ENCODE measurements at places on chromosomes 12 and 14.

DNA sequence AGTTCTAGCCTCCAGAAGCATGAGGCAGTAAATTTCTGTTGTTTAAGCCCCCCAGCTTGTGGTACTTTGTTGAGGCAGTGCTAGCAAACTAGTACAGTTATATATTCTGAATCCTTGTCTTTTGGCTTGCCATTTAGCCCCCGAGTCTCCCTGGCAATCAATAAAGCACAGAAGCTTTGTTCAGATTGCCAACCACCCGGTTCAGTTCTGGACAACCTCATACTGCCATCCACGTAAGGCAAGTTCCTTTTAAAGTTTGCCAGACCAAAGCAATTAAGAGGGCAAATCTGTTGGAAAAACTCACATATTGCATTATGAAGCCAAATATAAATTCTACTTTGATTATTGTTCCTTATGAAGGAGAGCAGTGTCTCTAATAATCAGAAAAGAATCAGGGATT is 67.1 kb downstream of the RERG start:
- peaks cover 91% of the 10 kb centered on the region for H3K4me1 ChIP-seq
- DNase-seq: no peak
- H3K36me3 ChIP-seq: no peaks in the 10 kb centered on the region
- H3K27ac ChIP-seq: peak overlapping the region; percentile 87

- DNase-seq: no peak
- H3K4me3 ChIP-seq: no peak overlapping the region
- no peaks in the 10 kb centered on the region for H3K27me3 ChIP-seq
These were observed 941 bp upstream of the STAB2 start for GRCh38 chr12:103586132-103586531.

- no peak overlapping the region for H3K27ac ChIP-seq
- H3K27me3 ChIP-seq: no peaks in the 10 kb centered on the region
- no peaks in the 10 kb centered on the region for H3K4me1 ChIP-seq
- no peak for DNase-seq
- no peaks in the 10 kb centered on the region for H3K36me3 ChIP-seq
These were observed 19.6 kb upstream of the SMCO2 start for GRCh38 chr12:27426743-27427487.

DNA sequence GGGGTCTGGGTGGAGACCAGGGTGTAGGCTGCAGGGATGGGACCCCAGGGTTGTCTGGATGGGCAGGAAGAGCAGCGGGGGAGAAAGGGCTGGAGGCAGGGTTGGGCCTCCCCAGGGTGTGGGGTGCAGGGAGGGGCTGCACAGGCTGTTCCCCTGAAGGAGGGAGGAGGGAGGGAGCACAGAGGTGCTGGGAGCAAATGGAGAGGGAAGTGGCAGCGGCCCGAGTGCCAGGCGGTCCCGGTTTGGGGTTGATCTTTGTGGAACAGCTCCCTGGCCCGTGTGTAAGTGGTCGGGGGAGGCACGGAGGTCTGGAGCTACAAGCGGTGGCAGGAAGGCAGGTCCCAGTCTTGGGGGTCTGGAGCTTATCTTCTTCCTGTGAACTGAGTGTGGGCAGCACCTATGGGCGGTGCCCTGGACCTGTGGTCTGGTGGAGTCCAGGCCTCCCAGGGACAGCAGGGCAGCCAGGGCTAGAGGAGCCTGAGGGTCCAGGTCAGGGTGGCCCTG is 391.6 kb downstream of the TMEM121 start:
- peak; percentile 15 for DNase-seq
- no peaks in the 10 kb centered on the region for H3K36me3 ChIP-seq
- H3K27ac ChIP-seq: no peak overlapping the region
- H3K27me3 ChIP-seq: no peaks in the 10 kb centered on the region
- no peak overlapping the region for H3K4me3 ChIP-seq

- H3K4me3 ChIP-seq: no peak overlapping the region
- H3K36me3 ChIP-seq: no peaks in the 10 kb centered on the region
- DNase-seq: no peak
- no peak overlapping the region for H3K27ac ChIP-seq
- no peaks in the 10 kb centered on the region for H3K27me3 ChIP-seq
These were observed 113.6 kb upstream of the ATF1 start for GRCh38 chr12:50650285-50650684.

DNA sequence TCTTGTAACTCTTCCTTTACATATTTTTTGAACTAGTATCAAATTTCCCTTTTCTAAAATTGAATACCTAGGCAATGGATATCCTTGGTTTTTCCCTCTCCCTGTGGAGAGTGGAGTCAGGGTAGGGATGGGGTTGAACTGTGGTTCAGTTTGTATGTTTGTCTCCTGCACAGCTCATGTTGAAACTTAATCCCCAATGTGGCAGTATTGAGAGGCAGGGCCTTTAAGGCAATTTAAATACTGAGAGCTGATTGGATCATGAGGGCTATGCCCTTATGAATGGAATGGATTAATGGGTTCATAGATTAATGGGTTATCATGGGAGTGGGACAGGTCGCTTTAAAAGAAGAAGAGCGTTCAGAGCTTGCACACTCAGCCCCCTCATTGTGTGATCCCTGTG is 127.2 kb upstream of the RGS6 start:
- no peaks in the 10 kb centered on the region for H3K27me3 ChIP-seq
- H3K4me1 ChIP-seq: peaks cover 5% of the 10 kb centered on the region
- DNase-seq: no peak
- H3K36me3 ChIP-seq: no peaks in the 10 kb centered on the region
- no peak overlapping the region for H3K27ac ChIP-seq

DNA sequence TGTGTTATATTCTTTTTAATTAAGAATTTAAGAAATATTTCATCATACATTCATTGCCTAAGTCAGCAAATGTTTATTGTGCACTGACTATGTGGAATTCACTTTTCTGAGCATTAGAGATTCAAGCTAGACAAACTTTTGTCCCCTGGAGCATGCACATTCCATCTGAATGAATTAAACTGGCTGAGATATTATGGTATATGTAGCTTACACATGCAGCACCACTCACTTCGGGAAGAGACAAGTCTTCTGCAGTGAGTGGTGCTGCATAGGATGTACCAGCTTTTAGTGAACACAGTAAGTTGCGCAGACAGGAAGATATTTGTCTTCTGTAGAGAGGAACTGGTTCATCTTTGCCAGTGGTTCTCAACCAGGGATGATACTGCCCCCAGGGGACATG is 318.4 kb downstream of the SYT1 start:
- H3K27me3 ChIP-seq: no peaks in the 10 kb centered on the region
- no peaks in the 10 kb centered on the region for H3K4me1 ChIP-seq
- no peak overlapping the region for H3K27ac ChIP-seq
- no peak overlapping the region for H3K4me3 ChIP-seq
- no peaks in the 10 kb centered on the region for H3K36me3 ChIP-seq

DNA sequence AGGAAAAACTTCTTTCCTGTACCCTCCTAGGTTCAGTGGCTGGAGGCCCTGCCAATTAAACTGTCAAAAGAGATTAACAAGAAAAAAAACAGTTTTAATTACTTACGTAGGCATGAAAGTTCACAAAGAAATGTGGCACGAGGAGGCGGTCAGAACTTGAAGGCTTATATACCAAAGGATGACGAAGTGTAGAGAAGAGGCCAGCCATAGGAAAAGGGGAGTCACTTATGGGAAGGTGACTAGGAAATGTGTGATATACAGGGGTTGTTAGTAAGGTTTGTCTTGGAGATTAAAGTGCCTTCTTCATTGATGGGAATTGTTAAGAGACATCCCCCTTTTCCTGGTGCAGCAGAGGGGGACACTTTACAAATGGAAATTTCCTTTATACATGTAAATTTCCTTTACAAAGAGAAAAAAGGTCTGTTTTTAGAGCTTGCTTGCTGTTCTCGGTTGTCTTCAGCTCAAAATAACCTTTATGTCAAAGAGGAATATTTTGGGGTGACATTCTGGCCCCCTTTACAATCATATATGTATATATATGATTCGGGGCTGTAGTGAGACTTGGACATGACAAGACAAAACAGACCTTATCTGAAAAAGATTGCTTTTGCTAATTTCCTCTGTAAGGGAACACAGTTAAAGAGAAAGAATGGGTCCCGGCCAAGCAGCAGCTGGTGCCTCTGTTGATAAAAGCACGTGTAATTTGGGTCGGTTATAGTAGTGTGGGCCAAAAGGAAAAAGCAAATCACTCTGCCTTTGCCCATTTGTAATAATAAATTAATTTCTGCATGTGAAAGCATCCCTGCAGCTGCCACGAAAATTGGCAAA is 38.6 kb downstream of the SYNE2 start:
- no peaks in the 10 kb centered on the region for H3K27me3 ChIP-seq
- no peak overlapping the region for H3K4me3 ChIP-seq
- peak overlapping the region; percentile 73 for H3K27ac ChIP-seq
- peaks cover 42% of the 10 kb centered on the region for H3K4me1 ChIP-seq
- H3K36me3 ChIP-seq: no peaks in the 10 kb centered on the region
- no peak for DNase-seq

- no peak overlapping the region for H3K27ac ChIP-seq
- DNase-seq: no peak
- no peak overlapping the region for H3K4me3 ChIP-seq
- peaks cover 31% of the 10 kb centered on the region for H3K4me1 ChIP-seq
- H3K36me3 ChIP-seq: peaks cover 52% of the 10 kb centered on the region
These were observed 16.7 kb downstream of the COPZ1 start for GRCh38 chr12:54341378-54342300.

DNA sequence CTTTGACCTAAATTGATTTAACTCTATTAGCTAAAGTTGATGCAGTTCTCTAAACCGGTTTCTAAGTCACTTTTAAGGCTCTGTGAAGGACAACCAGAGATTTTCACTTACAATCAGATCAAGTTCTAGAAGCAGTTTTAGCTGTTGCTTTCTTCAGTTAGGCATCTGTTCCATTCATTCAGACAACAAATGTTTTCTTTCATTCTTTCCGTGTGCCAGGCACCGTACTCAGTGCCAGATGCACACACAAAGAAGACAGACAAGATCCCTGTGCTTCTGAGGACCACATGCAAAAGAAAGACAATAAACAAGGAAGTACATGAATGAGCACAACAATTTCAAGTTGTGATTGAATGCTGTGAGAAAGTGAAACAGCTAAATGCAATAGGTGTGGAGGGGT is 11.1 kb upstream of the EGLN3 start:
- H3K4me1 ChIP-seq: no peaks in the 10 kb centered on the region
- no peaks in the 10 kb centered on the region for H3K36me3 ChIP-seq
- H3K27me3 ChIP-seq: peaks cover 4% of the 10 kb centered on the region
- H3K27ac ChIP-seq: no peak overlapping the region
